ENCODE measurements at places on chromosomes 7 and 10. TPM values are rescaled to one million over a fixed set of nuclear protein-coding genes. Genes with fewer than 3 reads are reported as not detected.

CFAP43 gene
- 0.19 TPM for total RNA-seq

C10orf53 gene
- total RNA-seq = not detected

TMEM270 gene
- total RNA-seq = not detected

ZNF394 gene
- 29.1 TPM for total RNA-seq

NAT16 gene
- not detected for total RNA-seq

AOAH gene
- total RNA-seq = 34.9 TPM

RET gene
- 0.29 TPM for total RNA-seq

ZCCHC24 gene
- total RNA-seq = 99.6 TPM

ANXA7 gene
- 116 TPM for total RNA-seq

GHRHR gene
- total RNA-seq = 1.3 TPM

FKBP6 gene
- total RNA-seq = not detected

All from aorta (tissue), 5 donors.